ENCODE measurements at places on chromosomes 5 and 9.

- DNase-seq, result no peak
These were observed 60.1 kb downstream of the OTULIN start for GRCh38 chr5:14724633-14725032.

GRCh38 chr5:43420241-43420640 lies 8.1 kb upstream of the CCL28 start:
- no peak for DNase-seq

- no peak for DNase-seq
These were observed 106.7 kb downstream of the EFNA5 start for GRCh38 chr5:107563959-107564544.

DNA sequence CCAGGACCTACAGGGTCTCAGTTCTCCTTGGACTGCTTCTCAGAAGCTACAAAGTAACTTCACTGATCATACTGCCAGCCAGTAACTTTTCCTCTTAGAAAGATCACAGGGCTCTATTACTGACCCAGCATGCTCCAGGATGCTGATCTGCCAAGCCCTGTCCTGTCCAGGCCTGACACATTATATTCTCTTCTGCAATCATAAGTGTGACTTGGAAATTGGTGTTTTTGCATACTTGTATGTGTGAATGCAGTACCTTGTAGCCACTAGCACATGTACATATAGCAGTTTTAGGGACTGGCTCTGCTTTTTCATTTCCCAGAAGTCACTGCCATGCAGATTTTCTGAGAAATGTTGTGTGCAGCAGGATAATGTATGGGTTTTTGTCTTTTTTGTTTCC lies 40.1 kb upstream of the CCNH start:
- no peak for DNase-seq

GRCh38 chr9:136437839-136438547 lies 1.7 kb downstream of the INPP5E start:
- DNase-seq, result no peak

GRCh38 chr5:152151940-152152339 lies 227.3 kb upstream of the GLRA1 start:
- peak; percentile 17 for DNase-seq

GRCh38 chr9:134167530-134167931 lies 3.2 kb upstream of the RNU6ATAC start:
- no peak for DNase-seq

GRCh38 chr9:72363908-72364678 lies 915 bp downstream of the ZFAND5 start:
- peak; percentile 32 for DNase-seq

DNA sequence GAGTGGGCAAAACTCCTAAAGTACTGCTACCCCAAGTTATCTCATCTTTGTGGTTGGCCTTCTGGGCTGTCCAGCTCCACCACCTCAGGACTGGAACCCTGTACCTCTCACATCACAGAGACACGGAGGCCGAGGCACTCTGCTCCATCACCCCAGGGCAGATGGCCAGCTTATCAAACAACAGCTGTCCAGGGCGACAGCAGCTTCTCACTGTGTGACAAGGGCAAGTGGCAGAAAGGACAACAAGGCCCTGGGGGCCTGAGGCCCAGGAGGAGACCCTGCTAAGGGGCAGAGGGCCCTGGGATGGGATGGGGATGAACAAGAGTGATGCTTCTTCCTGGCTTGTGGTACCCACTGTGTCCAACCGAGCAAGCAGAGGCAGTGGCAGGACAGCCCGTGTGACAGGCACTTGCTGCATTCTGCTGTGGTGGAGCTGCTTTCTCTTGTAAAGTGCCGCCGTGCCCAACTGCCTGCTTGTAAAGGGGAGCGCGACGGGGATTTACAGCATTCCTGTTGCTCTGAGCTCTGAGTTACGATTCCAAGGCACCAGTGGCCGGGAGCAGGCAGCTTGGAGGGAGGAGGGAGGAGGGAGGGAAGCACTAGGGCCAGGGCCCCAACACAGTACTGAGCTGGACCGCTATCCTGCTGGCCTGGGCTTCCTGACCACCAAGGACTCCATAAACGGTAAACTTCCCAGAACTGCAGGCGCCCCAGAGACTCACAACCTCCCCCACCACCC lies 71.2 kb downstream of the SHB start:
- DNase-seq, result no peak

GRCh38 chr9:133610845-133611244 lies 1.7 kb upstream of the FAM163B start:
- no peak for DNase-seq

- no peak for DNase-seq
These were observed 909.1 kb upstream of the DMAC1 start for GRCh38 chr9:8708728-8709127.

DNA sequence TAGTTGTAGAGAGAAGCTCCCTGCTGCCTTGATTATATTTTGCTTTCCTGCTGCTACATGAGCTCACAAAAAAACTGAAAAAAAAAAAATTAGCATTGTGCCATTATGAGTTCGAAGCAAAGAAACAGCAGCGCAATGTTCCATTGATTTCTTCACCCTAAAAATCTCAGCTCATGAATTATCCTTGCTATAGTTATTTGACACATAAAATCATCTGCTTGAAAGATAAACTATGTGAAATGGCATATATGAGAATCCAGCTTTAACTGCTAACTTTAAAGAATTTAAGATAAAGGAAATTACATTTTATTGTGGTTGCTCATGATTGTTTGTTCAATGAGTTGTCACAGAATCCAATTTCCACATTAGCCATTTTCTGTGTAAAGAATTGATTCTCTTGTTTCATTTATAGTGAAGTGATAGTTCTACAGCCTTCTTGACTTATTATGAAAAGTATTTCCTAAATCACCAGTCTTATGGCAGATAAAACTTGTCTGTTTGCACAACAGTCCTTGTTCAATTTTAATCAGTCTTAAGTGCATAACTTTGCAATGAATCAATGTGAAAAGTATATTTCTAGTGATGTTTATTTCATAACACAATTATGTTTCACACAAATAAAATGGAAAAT lies 1275.0 kb upstream of the CDH9 start:
- peak; percentile 50 for DNase-seq

GRCh38 chr9:133374612-133375115 lies 1.2 kb downstream of the SURF4 start:
- DNase-seq, result peak; percentile 49

DNA sequence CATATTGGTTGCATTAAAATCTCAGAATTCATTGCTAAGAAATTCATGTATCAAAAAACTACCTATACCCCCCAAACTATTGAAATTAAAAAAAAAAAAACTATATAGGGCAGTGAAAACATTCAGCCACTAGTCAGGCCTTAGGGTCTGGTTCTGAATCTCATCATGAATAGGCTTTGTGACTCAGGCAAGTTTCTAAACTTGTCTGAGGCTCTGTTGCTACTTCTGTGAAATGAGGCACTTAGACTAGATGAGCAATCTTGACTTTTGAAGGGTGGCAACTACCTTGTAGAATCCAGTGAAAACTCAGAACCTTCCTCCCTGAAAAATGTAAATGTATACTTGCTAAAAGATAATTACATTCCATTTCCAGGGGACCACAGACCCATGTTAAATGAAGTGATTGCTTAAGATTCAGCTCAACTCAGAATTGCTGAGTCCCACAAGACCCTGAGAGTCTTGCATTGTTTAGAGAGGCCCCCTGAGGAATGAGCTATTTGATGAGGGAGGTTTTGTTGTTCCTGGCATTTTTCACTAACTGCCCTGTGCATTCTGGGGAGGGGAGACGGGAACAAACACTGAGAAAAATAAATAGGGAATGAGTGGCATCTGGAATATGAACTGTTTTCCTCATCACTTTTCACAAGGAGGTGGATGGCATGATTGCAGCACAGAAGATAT lies 29.5 kb downstream of the RAI14 start:
- peak; percentile 62 for DNase-seq

- no peak for DNase-seq
These were observed 683 bp downstream of the DBN1 start for GRCh38 chr5:177472460-177473442.

GRCh38 chr9:112792670-112793069 lies 42.1 kb downstream of the SNX30 start:
- no peak for DNase-seq

GRCh38 chr9:128103589-128103962 lies 24.0 kb downstream of the PTGES2 start:
- no peak for DNase-seq

DNA sequence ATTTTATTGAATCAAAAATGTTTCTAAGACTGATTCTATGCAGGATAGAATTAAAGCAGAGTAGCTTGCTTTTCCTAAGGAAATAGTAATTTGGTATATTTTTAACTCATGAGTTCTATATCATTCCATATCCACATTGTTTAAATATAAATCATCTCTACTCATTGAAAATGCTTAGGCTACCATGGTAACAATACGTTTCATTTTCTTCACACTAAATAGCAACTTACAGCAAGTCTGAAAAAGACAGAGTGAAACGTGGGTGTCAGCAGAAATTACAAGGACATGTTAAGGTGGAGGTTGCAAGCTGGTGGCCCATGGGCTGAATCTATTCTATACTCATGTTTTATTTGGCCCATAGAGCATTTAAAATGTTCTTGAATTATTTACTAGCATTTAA lies 487.9 kb downstream of the ARHGEF28 start:
- DNase-seq, result no peak

- no peak for DNase-seq
These were observed 29.1 kb downstream of the GFPT2 start for GRCh38 chr5:180323941-180324600.

DNA sequence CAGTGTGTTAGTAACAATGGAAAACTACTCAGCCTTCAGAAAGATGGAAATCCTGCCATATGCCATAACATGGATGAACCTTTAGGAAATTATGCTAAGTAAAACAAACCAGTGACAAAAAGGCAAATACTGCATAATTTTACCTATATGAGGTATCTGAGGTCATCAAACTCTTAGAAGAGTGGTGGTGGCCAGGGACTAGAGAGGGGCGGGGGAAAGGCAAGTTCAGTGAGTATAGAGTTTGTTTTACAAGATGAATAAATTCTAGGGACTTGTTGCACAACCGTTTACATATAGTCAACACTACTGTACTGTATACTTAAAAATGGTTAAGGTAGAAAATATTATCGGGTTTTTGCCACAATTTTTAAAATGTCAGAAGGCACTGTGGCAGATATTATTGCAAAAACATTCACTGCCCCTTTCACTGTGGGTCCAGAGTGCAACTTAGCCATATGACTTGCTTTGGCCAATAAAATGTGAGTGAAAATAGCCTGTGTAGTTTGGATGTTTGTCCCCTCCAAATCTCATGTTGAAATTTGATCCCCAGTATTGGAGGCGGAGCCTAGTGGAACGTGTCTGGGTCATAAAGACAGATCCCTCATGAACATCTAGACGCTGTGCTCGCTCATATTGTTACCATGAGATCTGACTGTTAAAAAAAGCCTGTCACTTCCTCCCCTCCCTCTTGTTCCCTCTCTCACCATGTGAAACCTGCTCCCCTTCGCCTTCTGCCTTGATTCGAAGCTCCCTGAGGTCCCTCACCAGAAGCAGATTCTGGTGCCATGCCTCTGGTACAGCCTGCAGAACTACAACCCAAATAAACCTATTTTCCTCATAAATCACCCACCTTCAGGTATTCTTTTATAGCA lies 9.5 kb downstream of the ZNF367 start:
- no peak for DNase-seq

DNA sequence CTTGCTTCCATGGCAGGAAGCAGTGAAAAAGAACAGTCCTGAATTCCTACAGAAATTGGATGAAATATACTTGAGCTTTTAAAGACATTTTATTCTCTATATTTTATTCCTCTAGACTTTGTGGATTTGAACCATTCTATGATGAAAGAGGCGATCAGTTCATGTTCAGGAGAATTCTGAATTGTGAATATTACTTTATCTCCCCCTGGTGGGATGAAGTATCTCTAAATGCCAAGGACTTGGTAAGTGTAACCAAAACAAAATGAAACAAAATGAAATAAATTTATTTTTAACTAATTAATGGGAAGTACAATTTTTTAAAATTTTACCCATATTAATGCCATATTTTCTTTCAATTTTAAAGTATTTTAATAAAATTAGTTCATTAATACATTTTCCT lies 34.1 kb downstream of the STARD4 start:
- DNase-seq, result no peak
